GM23248 (cell line): ENCODE measurements at places on chromosomes 11 and 22. TPM values are rescaled to one million over a fixed set of nuclear protein-coding genes. Genes with fewer than 3 reads are reported as not detected.
A peak's percentile ranks its signal among the peaks of the same experiment; 100 is the strongest.

- H3K4me1 ChIP-seq, result peaks cover 12% of the 10 kb centered on the region
- H3K4me3 ChIP-seq, result no peak overlapping the region
- no peaks in the 10 kb centered on the region for H3K27me3 ChIP-seq
Measured at GRCh38 chr22:35330258-35330861, 30.7 kb downstream of the TOM1 start.

DNA sequence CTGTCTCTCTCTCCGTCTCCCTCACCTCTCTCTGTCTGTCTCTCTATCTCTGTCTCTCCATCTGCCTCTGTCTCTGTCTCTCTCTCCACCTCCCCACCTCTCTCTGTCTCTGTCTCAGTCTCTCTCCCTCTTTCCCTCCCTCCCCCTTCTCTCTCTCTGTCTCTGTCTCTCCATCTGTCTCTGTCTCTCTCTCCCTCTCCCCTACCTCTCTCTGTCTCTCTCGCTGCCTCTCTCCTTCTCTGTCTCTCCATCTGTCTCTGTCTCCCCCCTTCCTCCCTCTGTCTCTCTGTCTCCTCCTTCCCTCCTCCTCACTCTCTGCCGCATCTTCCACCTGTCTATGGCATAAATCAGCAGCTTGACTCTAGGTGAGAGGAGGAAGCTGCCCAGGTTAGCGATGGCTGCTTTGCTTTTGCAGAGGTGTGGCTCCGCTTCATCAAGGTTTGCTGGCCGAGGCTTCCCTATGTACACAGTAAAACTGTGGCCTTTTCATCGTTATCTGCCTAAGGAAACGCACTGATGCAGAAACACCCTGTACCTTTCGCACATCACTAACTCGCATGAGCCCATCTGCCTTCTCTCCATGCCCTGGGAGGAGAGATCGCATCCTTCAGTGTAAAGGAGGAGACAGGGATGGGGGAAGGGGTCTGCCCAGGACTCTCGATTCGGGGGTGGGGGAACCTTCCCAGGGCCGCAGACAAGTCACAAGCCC is 44.5 kb downstream of the ANO1 start:
- H3K36me3 ChIP-seq, result no peaks in the 10 kb centered on the region
- no peak overlapping the region for H3K27ac ChIP-seq
- H3K4me1 ChIP-seq, result peaks cover under 1% of the 10 kb centered on the region

DNA sequence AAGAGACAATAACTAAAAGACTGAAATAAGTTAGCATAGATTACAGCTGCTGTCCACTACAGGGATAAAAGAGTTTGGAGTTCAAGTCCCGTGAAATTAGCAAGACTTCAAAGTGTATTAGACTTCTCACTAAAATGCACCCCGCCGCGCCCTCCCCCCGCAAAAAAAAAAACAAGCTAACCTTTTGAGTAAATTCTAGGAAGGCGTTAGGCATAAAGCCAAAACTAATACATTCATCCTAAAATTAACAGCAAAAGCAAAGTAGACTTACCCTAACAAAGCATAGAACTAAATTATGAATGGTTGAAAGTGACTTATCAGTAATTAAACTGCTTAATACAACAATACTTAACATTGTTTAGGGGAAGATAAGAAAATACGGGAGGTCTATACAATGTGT is 581.0 kb upstream of the CHORDC1 start:
- no peak for DNase-seq
- no peaks in the 10 kb centered on the region for H3K4me1 ChIP-seq
- H3K36me3 ChIP-seq, result no peaks in the 10 kb centered on the region
- no peaks in the 10 kb centered on the region for H3K27me3 ChIP-seq

DNA sequence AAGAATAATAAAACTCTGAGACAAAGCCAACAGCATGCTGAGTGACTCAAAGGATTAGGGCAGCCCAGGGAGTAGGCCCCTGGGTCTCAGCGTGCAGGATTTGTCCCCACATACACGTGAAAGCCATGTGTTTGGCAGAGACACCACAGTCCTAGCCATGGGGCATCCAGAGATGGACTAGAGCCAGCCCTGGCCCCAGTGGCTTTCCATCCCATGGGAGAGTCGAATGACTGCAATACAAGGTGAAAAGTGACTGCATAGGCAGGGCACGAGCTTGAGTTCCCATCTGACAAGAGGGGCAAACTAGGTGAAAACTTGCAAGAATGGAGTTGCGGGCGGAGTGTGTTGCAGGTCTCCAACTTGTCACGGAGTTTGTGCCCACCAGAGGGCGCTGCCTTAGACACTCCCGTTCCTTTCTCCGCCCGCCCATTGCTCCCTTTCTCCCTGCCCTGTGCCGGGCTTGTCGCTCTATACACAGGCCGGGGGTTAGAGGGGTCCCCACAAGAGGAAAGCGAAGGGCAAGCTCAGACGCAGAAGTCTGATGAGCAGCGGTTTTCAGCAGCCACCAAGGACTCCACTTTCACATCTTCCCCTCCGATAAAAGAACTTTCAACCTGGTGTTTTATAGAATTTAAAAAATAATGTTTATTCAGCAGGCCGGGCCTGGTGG is 24.2 kb downstream of the TSKU start:
- H3K27ac ChIP-seq, result no peak overlapping the region; the same call in 1 of the 2 replicates
- no peaks in the 10 kb centered on the region for H3K27me3 ChIP-seq
- peak; percentile 90 for DNase-seq
- peaks cover 31% of the 10 kb centered on the region for H3K4me1 ChIP-seq

DNA sequence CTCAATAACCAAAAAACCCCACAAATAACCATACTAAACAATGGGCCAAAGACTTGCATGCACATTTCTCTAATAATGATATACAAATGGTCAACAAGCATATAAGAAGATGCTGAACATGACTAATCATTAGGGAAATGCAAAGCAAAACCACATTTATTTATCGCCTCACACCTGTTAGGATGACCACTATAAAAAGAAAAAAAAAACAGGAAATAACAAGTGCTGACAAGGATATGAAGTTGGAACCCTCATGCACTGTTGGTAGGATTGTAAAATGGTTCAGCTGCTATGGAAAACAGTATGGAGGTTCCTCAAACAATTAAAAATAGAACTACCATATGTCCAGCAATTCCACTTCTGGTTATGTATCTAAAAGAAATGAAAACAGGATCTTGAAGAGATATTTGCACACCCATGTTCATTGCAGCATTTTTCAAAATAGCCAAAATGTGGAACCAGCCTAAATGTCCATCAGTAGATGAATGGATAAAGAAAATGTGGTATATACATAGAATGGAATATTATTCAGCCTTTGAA is 66.2 kb downstream of the AMBRA1 start:
- H3K4me1 ChIP-seq, result no peaks in the 10 kb centered on the region
- H3K27ac ChIP-seq, result no peak overlapping the region
- DNase-seq, result no peak

- no peaks in the 10 kb centered on the region for H3K36me3 ChIP-seq
- peaks cover 12% of the 10 kb centered on the region; the same call in 1 of the 2 replicates for H3K4me1 ChIP-seq
- peak overlapping the region; percentile 83 for H3K27ac ChIP-seq
- peak overlapping the region; percentile 82 for H3K4me3 ChIP-seq
- peak; percentile 55 for DNase-seq
Measured at GRCh38 chr11:6925636-6926207, 504 bp upstream of the ZNF215 start.

GRCh38 chr11:64036087-64037026 is 626 bp downstream of the FLRT1 start:
- no peak overlapping the region for H3K27ac ChIP-seq
- DNase-seq, result peak; percentile 76
- no peaks in the 10 kb centered on the region for H3K4me1 ChIP-seq
- H3K27me3 ChIP-seq, result peaks cover 16% of the 10 kb centered on the region
- H3K36me3 ChIP-seq, result no peaks in the 10 kb centered on the region

DNA sequence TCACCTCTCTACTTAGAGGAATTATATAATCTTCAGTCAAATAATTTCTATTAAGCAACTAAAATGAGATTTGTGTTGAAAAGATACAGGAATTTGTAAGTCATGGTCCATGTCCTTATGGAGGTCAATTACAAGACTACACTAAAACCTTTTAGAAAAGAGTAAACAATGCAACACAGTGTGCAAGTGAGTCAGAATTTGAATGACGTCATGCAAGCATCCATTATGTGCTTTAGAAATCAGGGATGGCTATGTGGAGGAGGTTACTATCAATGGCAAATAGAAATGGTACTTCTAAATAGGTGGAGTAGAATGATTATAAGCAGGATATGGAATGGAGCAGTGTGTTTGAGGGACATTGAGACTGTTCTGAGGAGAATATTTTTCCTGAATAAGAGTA is 16.6 kb downstream of the OR10D3 start:
- H3K27me3 ChIP-seq, result peaks cover 12% of the 10 kb centered on the region
- H3K36me3 ChIP-seq, result no peaks in the 10 kb centered on the region
- peak; percentile 21 for DNase-seq
- no peak overlapping the region for H3K27ac ChIP-seq
- no peak overlapping the region for H3K4me3 ChIP-seq

GRCh38 chr22:20839837-20840645 is 18.6 kb downstream of the PI4KA start:
- no peaks in the 10 kb centered on the region for H3K27me3 ChIP-seq
- DNase-seq, result no peak
- no peak overlapping the region for H3K4me3 ChIP-seq
- H3K36me3 ChIP-seq, result no peaks in the 10 kb centered on the region
- no peaks in the 10 kb centered on the region for H3K4me1 ChIP-seq
- H3K27ac ChIP-seq, result no peak overlapping the region

- H3K27me3 ChIP-seq, result no peaks in the 10 kb centered on the region
- H3K4me1 ChIP-seq, result peaks cover 8% of the 10 kb centered on the region
- peak overlapping the region; percentile 49 for H3K4me3 ChIP-seq
Measured at GRCh38 chr22:50621356-50621880, 6.5 kb downstream of the ARSA start.

DNA sequence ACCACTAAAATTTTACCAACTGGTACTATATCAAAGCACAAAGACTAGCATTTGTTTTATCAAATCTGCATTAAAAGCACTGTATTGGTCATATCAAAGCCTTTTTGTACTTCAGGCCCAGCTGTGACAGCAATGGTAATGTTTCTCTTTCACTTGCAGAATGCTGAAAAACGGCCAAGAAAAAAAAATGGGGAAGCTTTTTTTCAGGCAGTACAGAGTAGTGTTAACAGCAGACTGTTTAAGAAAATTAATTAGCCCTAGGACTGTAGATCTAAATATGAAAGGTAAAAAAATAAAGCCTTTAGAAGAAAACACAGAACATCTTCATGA is 33.3 kb downstream of the DENND5A start:
- H3K27me3 ChIP-seq, result no peaks in the 10 kb centered on the region
- peak; percentile 60 for DNase-seq
- H3K27ac ChIP-seq, result peak overlapping the region; percentile 34
- H3K4me3 ChIP-seq, result peak overlapping the region; percentile 36

GRCh38 chr11:130766650-130767565 is 149.4 kb downstream of the SNX19 start:
- H3K36me3 ChIP-seq, result no peaks in the 10 kb centered on the region
- H3K27me3 ChIP-seq, result no peaks in the 10 kb centered on the region
- no peak for DNase-seq
- H3K4me1 ChIP-seq, result peaks cover 38% of the 10 kb centered on the region
- H3K27ac ChIP-seq, result no peak overlapping the region
- H3K4me3 ChIP-seq, result no peak overlapping the region

DNA sequence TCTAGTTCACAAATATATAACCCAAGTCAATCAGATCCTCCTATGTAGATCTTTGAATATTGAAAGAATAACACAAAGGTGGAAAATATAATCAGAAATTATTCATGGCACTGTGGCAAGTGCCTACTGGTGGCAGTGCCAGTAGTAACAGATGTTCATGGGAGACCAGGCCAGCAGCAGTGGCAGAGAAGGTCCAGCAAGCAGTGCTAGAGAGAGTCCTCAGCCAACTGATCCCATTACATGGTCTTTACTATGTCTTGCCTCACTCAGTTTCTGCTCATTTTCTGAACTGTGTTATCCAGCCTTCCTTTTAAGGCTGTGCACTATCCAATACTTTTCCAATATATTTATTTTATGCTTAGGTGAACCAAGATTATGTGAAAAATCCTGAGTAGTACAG is 124.9 kb downstream of the MRTFA start:
- H3K4me3 ChIP-seq, result no peak overlapping the region
- DNase-seq, result peak; percentile 49
- H3K4me1 ChIP-seq, result peaks cover 63% of the 10 kb centered on the region
- no peaks in the 10 kb centered on the region for H3K36me3 ChIP-seq

DNA sequence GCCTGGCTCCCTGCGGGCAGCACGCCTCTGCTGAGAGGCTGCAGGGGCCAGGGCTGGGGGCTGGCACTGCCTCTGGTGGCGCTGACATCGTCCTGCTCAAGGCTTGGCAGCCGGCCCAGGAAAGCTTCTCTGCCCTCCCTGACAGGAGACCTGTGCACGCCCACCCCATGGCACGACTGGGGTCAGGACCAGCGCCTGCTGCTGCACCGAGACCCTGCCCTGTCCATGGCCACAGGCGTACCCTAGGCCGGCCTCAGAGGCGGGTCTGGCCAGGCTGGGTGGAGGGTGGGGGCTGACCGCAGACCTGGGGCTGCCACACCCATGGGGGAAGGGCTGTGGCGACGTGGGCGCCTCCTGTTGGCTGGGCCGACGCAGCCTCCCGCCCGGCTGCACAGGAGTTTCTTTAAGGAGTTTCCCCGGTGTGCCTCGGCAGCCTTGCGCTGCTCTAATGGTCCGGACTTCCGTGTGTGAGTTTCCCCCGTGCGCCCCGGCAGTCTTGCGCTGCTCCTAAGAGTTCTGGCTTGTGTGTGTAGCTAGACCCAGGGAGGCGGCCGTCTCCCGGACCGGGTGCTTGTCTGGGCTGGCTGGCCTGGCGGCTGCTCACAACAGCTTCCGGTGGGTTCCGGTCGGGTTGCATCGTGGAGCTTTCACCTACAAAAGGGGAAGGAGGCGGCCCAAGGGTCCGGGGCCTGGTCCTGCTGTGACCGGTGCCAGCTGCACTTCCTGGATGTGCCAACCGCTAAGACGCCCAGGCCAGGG is 4.6 kb downstream of the TRABD start:
- DNase-seq, result peak; percentile 70
- H3K27ac ChIP-seq, result peak overlapping the region; percentile 29
- 0 out of 2 replicates have a peak, but pooled peaks cover 5% of the 10 kb centered on the region for H3K4me1 ChIP-seq

The CARNS1 gene
- total RNA-seq, result 0.38 and 0.43 TPM in 2 replicates

The FGF19 gene
- total RNA-seq, result not detected in 2 replicates

The LARGE1 gene
- 10.5 and 12.8 TPM in 2 replicates for total RNA-seq

The IFTAP gene
- 11.3 and 27.5 TPM in 2 replicates for total RNA-seq

The GAS2 gene
- total RNA-seq, result 0.51 and 1.2 TPM in 2 replicates

The SLCO2B1 gene
- not detected in 2 replicates for total RNA-seq

The MYBPC3 gene
- not detected in 2 replicates for total RNA-seq

The C22orf42 gene
- not detected in 2 replicates for total RNA-seq

The APLNR gene
- total RNA-seq, result not detected in 2 replicates

The GRM5 gene
- not detected in 2 replicates for total RNA-seq

The L3MBTL2 gene
- 19.1 and 24.1 TPM in 2 replicates for total RNA-seq

The CRYAB gene
- total RNA-seq, result 91.0 and 104 TPM in 2 replicates

The DEPDC7 gene
- total RNA-seq, result 4.8 and 5.3 TPM in 2 replicates

The SCGB2A2 gene
- total RNA-seq, result not detected in 2 replicates

The OR4D5 gene
- total RNA-seq, result not detected in 2 replicates

The KCNJ11 gene
- total RNA-seq, result not detected in 2 replicates
